Left colon (tissue), 2 donors: ENCODE measurements at places on chromosomes 3 and 15. TPM values are rescaled to one million over a fixed set of nuclear protein-coding genes. Genes with fewer than 3 reads are reported as not detected.

- no peak for DNase-seq
These were observed 201.0 kb upstream of the BCL6 start for GRCh38 chr3:187946163-187946691.

GCNT3 gene
- total RNA-seq: 472 TPM

DNA sequence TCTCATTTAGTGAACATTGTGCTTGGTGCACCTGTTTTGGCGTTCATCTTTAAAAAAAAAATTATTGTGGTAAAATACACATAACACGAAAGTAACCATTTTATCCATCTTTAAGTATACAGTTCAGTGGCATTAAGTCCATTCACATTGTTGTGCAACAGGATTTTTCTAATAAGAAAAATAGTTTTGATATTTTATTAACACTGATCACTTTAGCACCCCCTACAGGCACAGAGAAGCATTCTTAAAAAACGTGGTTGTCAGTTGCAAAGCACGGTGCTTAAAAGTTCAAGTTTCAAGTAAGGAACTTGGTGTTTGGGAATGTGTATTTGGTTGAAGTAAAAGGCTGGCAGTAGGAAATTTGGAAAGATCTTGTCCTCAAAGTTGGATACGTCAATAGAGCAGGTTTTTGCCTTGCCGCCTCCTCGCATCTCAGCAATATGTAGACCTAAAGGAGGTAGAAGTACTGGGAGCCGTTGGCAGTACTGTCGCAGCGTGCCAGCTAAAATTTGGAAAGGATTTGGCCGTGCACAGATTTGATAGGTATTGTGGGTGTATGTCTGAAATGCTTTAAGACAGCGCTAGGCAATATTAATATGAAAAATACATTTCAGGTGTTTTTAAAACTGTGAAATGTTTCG is 110.4 kb downstream of the LRRC28 start:
- no peak for DNase-seq

CCDC33 gene
- total RNA-seq: not detected

DNA sequence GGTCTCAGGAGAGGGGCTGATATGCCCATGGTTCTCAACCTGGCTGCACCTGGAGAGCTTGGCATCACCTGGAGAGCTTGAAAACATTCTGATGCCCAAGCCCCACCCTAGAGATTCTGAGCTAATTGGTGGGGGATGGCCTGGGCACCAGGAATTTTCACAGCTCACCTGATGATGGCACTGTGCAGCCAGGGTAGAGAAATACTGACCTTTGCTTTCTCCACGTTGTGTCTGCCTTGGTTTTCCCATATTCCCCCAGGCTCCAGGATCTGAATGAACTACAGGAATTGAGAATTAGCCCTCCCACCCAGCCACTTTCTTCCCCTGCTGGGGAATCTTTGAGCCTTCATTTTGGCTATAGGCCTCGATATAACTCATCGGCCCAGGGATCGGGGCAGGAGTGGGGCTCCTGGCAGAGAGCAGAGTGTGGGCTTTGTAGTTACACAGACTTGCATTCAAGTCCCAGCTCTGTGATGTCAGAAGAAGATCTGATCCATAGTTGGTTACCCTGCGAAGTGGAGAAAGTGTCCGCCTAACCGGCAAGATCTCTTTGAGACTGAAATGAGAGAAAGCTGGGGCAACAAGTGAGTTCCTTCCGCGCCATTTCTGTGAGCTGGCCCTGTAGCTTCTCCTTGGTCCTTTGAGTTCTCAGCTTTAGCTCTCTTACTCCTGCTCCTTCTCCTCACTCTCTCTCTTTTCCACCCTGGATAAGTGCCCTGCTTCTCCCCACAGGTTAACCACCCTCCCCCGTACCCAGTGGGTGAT is 33.1 kb upstream of the UBE2Q2 start:
- DNase-seq: no peak

DNA sequence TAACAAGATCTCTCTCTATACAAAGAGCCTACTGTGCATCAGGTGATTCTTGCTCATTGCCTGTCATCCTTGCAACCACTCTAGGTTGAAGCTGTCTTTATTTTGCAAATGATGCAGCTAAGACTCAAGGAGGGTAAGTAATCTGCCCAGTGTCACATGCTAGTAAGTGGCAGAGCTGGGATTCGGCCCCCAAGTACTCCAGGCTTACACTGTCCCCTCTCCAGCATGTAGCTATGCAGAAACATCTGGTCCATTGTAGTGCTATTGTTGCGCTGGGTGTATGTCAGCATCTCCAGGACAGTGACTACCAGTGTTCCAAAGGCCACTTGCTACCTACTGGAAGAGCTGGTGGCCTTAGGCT is 248.9 kb downstream of the SLCO3A1 start:
- no peak for DNase-seq

GRCh38 chr15:31065824-31066223 is 35.7 kb downstream of the TRPM1 start:
- DNase-seq: no peak

DNA sequence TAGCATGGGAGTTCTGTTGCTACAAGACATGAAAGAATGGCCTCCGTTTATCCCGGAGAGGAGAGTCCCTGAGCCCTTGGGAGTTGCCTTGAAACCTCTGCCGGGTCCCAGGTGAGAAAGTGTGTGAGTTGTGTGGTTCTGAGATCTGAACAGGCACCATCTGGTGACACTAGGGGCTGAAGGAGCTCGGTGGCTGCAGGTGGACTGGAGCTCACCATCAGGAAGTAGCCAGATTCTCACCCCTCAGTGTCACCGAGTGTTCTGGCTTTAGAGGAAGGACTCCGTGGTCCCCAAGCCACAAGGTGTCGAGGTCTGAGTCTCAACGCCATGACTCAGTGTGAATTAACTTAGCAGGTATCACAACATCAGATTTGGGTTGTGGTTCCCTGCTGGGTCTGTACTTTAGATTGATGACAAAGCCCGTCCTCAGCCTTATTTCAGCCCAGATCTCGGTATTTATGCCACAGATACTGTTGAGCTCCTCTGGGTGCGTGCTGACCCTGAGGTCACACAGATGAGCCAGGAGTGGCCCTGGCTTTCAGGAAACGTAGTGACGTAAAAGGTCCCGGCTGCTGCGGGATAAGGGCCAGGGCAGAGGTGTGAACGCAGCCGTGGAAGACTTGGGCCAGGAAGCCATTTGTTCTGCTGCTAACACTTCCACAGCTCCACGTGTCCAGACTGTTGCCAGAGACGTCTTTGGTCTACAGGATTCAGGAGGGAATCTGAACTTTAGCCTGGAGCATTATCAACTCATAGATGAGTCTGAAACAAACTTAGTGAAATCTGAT is 54.4 kb downstream of the PGPEP1L start:
- no peak for DNase-seq

FBXW12 gene
- total RNA-seq: not detected

SYNM gene
- total RNA-seq: 5.2 TPM

DNA sequence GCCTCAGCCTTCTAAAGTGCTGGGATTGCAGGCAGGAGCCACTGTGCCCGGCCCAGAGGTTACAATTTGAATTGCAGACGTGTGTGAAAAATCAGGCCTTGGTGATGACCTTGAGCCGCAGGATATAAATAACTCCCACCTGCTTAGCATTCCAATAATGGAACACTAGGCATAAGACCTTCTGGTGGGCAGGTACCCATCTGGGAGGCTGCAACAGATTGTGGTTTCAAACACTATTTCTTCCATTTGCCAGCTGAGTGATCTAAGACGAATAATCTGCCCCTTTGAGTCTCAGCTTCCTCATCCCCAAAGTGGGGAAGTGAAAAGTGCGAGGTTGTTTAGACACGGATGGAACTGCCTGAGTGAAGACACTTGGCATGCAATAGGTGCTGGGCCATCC is 47.7 kb upstream of the HERC1 start:
- no peak for DNase-seq

DNA sequence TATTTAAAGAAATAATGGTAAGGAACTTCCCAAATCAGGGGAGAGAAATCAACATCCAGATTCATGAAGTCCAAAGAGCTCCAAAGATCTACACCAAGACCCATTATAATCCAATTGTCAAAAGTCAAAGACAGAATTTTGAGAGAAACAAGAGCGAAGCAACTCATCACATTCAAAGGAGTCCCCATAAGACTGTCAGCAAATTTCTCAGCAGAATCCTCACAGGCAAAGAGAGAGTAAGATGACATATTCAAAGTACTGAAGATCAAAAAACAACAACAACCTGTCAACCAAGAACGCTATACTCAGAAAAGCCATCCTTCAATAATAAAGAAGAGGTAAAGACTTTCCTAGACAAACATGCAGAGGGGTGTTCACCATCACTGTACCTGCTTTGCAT is 342.1 kb downstream of the TIGIT start:
- DNase-seq: no peak

SPESP1 gene
- 4.8 TPM for total RNA-seq

- no peak for DNase-seq
These were observed 19.9 kb upstream of the TM6SF1 start for GRCh38 chr15:83087576-83087975.

GPR149 gene
- not detected for total RNA-seq

MYH15 gene
- 0.34 TPM for total RNA-seq

DNA sequence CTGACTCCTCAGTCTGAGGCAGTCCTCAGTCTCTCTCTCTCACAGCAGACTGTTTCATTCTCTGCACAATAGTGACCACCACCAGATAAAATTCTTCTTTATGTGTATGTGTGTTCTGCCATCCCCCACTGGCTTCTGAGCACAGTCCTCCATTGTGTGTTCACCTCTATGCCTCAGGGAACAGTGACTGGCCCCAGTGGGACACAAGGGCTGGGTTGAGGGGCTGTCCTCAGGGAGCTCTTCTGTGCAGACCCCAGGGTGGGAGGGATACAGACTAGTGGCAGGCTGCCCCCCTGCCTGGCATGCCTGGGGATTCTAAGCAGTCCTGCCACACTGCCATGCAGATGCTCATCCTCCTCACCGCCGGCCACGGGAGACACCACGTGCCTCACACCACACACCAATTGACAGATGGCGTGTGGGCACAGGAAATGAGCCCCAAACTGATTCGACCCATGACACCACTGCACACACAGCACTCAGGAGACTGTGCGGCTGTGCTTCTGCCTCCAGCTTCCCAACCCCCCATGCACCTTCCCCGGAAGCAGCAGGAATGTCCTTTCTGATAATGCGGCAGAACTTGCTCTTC is 237.6 kb upstream of the CHRNA7 start:
- DNase-seq: no peak

TMEM39A gene
- total RNA-seq: 37.3 TPM

DNA sequence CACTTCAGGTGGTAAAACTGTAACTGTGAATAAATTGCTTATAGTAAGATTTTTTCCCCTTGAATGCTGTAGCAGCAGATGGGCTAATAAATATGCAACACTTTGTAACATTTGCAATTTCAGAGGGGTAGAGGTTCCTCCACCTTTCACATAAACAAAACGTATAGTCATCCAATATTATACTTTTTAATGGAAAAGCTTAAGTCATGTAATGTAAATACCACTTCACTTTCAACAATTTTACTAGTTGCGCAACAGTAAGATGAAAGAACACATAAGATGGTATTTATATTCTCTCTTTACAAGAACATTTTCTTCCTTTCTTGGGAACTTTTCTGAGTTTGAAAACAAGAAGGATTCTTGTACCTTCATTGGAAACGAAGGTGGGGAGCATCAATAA is 56.6 kb upstream of the FAM3D start:
- DNase-seq: no peak

DNA sequence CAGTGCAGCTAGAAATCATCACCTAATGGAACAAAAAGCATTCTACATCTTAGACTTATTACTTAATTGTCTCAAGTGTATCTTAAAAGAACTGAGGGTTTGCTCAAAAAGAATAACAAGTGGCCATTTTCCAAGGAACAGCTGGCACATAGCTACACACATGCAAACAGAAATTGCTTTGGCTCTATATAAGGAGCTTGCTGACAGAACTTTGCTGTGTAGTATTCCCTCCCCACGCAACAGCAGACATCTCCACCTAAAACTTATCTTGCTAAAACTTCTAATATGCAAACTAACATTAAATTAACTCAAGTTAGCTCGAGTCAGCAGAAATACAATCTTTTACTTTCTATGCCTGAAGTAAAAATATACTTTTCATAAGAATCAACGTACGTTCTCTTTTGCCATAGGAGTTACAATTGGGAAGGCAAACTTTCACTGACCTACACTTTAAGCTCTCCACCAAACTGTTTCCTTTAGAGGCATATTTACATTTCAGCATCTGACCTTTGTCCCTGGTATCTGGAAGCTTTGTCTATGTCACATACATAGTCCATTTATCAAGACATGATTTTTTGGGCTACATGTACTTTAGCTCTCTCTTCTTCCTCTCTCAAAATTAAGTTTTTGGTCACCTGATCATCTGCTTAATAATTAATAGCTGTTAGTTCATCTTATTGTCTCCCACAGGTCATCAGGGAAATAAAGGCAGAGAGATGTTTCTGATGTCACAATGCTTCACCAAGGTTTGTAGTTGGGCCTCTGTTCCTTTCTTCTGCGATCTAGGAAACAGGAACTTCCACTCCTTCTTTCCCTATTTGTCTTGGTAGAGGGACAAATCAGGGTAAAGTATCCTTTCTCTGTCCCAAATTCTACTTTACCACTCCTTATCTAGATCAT is 163.4 kb upstream of the AGTR1 start:
- no peak for DNase-seq

DNA sequence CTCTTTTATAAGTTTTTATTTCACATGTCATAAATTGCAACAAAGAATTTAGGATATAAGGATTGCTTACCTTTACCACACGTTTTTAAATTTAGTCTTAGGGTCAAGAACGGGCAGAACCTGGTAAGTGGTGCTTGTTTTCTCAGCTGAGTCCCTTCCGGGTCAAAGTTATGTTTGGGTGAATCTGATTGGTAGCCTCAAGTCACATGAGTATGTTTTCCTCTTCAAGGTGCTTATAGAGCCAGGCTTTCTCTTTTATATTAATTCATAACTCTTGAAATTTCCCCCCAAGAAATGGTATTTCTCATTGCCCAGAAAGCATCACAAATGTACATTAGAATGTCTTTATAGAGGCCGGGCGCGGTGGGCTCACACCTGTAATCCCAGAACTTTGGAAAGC is 415.7 kb upstream of the ROBO2 start:
- DNase-seq: no peak

GRCh38 chr3:149247929-149248691 is 26.5 kb upstream of the CP start:
- no peak for DNase-seq

C15orf40 gene
- total RNA-seq: 22.4 TPM

GRCh38 chr3:48141604-48142137 is 46.5 kb downstream of the CDC25A start:
- no peak for DNase-seq

CYP8B1 gene
- not detected for total RNA-seq

GRCh38 chr3:124347418-124347817 is 355.5 kb upstream of the ROPN1 start:
- DNase-seq: no peak

POPDC2 gene
- 13.9 TPM for total RNA-seq

MME gene
- total RNA-seq: 1.1 TPM

LSMEM2 gene
- not detected for total RNA-seq

PPP1R14D gene
- total RNA-seq: 171 TPM

GRCh38 chr3:87101861-87102625 is 111.1 kb upstream of the VGLL3 start:
- DNase-seq: no peak

GRCh38 chr3:180036092-180036670 is 556 bp downstream of the PEX5L start:
- DNase-seq: no peak

GRCh38 chr3:45455040-45455439 is 66.7 kb downstream of the LARS2 start:
- DNase-seq: no peak

GRCh38 chr15:65904301-65904700 is 35.0 kb downstream of the RAB11A start:
- DNase-seq: no peak
